Caki2 (cell line): ENCODE measurements at places on chromosomes 12 and 14. TPM values are rescaled to one million over a fixed set of nuclear protein-coding genes. Genes with fewer than 3 reads are reported as not detected.

The FLRT2 gene
- total RNA-seq, result under 0.01 and 0.07 TPM in 2 replicates

DNA sequence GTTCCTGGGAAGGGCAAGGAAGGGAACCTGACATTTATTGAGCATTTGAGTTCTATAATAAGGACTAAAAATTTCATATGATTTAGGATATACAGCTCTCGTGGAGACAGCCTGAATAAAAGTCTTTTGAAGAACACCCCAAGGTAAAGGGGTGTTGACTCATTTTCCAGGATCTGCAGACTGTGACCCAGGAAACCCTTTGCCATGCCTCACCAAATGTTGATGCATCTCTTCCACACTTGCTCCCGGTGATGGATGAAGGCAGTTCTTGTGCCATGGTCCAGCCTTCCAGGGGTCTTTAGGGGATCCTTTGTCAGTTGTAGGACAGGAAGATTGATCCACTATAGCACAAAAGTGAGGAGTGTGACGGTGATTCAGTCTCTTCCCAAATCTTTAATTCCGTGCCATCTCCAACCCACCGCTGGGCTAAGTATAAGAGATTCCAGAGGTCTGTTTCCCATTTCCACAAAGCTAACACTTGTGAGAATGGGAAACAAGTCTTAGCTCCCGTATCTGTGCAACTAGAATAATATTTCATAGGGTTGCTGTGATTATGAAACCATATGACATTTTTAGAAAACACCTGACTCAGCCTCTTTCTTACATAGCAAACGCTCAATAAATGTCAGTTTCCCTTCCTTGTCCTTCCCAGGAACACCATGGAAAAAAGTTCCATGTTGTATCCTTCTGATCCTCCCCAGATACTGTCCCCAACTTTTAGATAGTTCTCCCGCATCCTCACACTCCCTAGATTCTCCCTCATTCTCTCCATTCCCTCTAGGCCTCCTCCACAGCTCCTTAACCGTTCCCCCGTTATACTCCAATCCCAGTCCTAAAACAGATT, 836 bp downstream of the AAAS start:
- DNase-seq, result no peak

The EGLN3 gene
- total RNA-seq, result 79.5 and 82.0 TPM in 2 replicates

DNA sequence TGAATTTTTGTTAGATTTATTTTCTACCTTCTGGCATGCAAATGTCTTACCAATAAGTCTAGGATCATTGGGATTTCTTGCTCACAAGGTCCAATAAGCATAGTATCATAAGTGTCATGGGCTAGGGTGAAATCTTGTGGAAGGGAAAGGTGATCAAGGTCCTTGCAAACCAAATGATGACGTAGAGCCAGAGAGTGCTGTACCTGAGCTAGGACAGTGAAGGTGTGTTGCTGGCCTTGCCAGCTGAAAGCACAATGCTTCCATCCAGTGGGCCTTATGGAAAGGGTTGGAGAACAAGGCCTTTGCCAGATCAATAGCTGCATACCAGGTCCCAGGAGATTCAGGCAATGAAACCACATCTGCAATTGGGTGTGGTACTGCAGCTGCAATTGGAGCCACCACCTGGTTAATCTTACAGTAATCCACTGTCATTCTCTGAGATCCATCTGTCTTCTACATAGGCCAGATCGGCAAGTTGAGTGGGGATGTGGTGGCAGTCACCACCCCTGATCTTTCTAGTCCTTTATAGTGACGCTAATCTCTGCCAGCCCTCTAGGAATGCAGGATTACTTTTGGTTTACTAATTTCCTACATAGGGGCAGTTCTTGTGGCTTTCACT, 208.9 kb upstream of the MYL2 start:
- DNase-seq, result no peak

The AKAP3 gene
- 3.2 TPM in 1 of 2 replicates, not detected in the other for total RNA-seq

The TEX52 gene
- total RNA-seq, result not detected in 2 replicates

The SCN8A gene
- total RNA-seq, result 0.30 TPM in 1 of 2 replicates, not detected in the other

The TMCC3 gene
- 0.10 and 0.38 TPM in 2 replicates for total RNA-seq

- no peak for DNase-seq
Measured at GRCh38 chr12:5694759-5695409, 250.2 kb downstream of the ANO2 start.
